ENCODE measurements at places on chromosomes 6 and 20. TPM values are rescaled to one million over a fixed set of nuclear protein-coding genes. Genes with fewer than 3 reads are reported as not detected.

GRCh38 chr6:36621371-36621855 lies 27.3 kb downstream of the SRSF3 start:
- peaks cover 26% of the 10 kb centered on the region for H3K4me1 ChIP-seq
- peak; percentile 2 for DNase-seq
- H3K4me3 ChIP-seq: no peak overlapping the region
- no peak overlapping the region for H3K27ac ChIP-seq
- no peaks in the 10 kb centered on the region for H3K27me3 ChIP-seq
- no peaks in the 10 kb centered on the region for H3K36me3 ChIP-seq

DNA sequence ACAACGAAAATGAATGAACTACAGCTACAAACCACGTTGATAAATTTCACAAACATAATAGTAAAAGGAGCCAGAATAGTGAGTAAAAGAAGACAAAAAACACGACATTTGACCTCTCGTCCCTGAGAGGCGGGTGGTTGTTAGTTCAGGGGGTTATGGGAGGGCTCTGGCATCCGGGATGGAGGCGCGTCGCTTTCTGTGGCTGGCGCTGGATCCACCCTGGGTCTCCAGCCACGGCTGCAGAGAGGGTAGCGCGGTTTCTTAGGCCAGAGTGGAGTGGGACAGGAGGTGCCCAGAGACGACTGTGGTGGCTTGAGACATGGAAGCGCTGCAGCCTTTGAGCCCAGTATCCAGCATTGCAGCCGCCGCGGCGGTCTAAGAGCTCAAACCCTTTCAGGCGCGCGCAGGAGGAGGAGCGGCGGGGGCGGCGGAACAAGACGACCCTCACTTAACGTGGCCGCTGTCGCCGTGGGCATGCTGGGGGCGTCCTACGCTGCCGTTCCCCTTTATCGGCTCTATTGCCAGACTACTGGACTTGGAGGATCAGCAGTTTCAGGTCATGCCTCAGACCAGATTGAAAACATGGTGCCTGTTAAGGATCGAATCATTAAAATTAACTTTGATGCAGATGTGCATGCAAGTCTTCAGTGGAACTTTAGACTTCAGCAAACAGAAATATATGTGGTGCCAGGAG lies 3.7 kb upstream of the ZSCAN23 start:
- H3K4me3 ChIP-seq: no peak overlapping the region
- H3K4me1 ChIP-seq: peaks cover 8% of the 10 kb centered on the region
- DNase-seq: peak; percentile 36
- no peaks in the 10 kb centered on the region for H3K36me3 ChIP-seq

CHRNA4 gene
- not detected for total RNA-seq

GRCh38 chr6:20238688-20239587 lies 26.7 kb upstream of the MBOAT1 start:
- H3K36me3 ChIP-seq: no peaks in the 10 kb centered on the region
- DNase-seq: no peak
- no peaks in the 10 kb centered on the region for H3K4me1 ChIP-seq
- H3K27ac ChIP-seq: no peak overlapping the region
- no peak overlapping the region for H3K4me3 ChIP-seq

DNA sequence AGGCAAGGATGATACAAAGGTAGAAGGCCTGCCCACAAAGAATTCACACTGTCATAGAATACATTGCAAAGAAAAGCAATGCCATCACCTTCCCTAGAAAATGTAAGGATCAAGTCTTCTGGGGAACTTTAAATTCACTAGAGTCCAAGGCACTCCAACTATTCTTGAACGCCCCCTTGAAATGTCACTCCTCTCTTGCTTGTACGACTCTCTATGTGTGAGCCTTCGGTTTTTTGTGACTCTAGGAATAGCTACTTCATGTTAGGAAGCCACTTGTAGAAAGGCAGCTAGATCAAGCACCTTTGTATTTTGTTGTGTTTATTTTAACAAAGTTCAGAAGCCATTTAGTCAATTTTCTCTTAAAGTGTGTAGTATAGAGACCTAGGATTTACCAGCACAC lies 159.2 kb upstream of the ARID1B start:
- H3K36me3 ChIP-seq: no peaks in the 10 kb centered on the region
- no peak overlapping the region for H3K27ac ChIP-seq
- H3K4me1 ChIP-seq: no peaks in the 10 kb centered on the region
- H3K27me3 ChIP-seq: no peaks in the 10 kb centered on the region
- DNase-seq: no peak

GRCh38 chr6:148464319-148465010 lies 121.8 kb downstream of the SASH1 start:
- H3K27me3 ChIP-seq: no peaks in the 10 kb centered on the region
- H3K4me1 ChIP-seq: peaks cover 22% of the 10 kb centered on the region
- DNase-seq: peak; percentile 88
- H3K4me3 ChIP-seq: no peak overlapping the region
- no peak overlapping the region for H3K27ac ChIP-seq
- no peaks in the 10 kb centered on the region for H3K36me3 ChIP-seq

DNA sequence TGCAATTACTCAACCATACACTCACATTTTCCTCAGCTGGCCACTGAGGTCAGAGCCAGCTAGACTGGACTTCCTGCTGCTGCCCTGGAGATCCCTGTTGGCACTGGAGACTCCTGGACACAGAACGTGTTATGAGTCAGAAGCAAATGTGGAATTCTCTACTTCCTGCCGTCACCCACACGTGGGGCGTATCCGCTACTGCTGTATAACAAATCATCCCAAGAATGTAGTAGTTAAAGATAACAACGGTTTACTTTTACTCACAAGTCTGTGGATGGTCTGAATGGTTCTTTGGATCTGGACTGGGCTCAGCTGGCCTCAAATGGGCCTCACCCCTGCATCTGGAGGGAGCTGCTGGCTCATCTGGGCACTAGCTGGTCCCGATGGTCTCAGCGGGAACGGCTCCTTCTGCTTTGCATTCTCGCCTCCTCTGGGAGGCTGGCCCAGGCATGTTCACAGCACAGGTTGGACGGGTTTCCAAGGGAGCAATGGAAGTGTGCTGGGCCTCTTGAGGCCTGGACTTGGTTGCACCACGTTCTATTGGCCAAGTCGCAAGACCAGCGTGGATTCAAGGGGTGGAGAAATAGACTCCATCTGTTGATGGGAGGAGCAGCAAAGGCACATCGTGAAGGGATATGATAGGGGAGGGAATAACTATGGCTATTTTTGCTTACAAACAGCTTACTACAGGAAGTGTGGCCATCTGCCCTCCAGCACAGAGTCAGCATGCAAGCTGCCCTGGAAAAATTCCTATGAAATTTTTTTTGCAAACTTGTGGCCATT lies 118.5 kb downstream of the SNX5 start:
- H3K27ac ChIP-seq: peak overlapping the region; percentile 71
- H3K27me3 ChIP-seq: no peaks in the 10 kb centered on the region
- H3K36me3 ChIP-seq: no peaks in the 10 kb centered on the region
- no peaks in the 10 kb centered on the region for H3K4me1 ChIP-seq
- no peak overlapping the region for H3K4me3 ChIP-seq

GSTA3 gene
- total RNA-seq: not detected

RBM39 gene
- total RNA-seq: 579 TPM

- H3K4me1 ChIP-seq: no peaks in the 10 kb centered on the region
- H3K4me3 ChIP-seq: no peak overlapping the region
- no peak overlapping the region for H3K27ac ChIP-seq
- H3K27me3 ChIP-seq: no peaks in the 10 kb centered on the region
- no peaks in the 10 kb centered on the region for H3K36me3 ChIP-seq
Observed at GRCh38 chr6:84521511-84521910, 242.9 kb downstream of the TBX18 start.

OXT gene
- not detected for total RNA-seq

OR2B6 gene
- not detected for total RNA-seq

DNA sequence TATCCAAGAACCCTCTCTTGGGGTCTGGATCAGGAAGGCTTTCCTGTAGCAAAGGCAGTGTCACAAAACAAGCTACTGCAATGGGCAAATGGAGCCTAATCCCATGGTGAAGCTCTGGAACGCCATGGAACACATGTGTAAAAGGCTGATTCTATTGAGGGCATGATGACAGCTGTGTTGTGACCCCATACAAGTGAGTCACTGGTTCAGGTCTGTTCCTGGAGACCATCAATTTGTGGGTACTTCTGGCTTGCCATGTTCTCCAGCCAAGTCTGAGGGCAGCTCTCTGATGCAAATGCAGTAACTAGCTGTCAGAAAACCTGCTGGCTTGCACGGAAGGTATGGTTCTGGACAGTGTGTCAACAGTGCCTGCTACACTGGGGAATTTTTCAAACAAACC lies 33.3 kb upstream of the ECHDC1 start:
- no peak overlapping the region for H3K4me3 ChIP-seq
- no peaks in the 10 kb centered on the region for H3K4me1 ChIP-seq
- no peaks in the 10 kb centered on the region for H3K27me3 ChIP-seq

C4B gene
- 19.2 TPM for total RNA-seq

DNA sequence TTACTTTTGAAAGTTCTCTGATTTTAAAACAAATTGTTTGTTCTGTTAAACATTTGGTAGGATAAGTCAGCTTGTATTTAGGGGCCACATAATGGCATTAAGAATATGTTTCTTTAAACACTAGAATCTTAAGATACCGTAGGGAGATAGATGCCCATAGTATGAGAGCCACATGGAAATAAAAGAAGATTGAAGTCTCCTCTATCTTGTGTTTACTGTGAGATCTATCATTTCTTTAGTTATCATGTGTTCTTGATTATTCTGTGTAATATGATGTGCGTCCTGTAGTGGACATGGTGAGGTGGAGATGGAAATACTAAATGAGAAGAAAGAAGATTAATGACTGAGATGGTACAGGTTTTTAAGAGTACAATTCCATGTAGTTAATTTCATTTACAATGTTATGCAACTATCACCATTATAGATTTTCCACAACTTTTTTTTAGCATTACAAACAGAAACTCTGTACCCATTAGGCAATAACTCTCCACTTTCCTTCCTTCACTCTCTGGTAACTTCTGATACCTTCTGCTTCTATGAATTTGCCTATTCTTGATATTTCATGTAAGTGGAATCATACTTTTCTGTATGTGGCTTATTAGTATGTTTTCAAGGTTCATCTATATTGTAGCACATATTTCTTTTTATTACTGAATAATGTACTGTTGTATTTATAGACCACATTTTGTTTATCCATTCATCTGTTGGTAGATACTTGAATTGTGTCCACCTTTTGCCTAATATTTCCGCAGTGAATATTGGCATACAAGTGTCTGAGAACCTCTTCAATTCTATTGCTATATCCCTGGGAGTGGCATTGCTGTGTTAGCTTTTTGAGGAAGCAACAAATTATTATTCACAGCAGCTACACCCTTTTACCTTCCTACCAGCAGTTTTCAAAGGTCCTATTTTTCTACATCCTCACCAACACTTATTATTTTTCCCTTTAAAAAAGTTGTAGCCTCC lies 11.5 kb downstream of the RNF146 start:
- no peaks in the 10 kb centered on the region for H3K27me3 ChIP-seq
- no peak overlapping the region for H3K27ac ChIP-seq
- H3K4me3 ChIP-seq: no peak overlapping the region
- no peak for DNase-seq

TFAP2D gene
- not detected for total RNA-seq

DNA sequence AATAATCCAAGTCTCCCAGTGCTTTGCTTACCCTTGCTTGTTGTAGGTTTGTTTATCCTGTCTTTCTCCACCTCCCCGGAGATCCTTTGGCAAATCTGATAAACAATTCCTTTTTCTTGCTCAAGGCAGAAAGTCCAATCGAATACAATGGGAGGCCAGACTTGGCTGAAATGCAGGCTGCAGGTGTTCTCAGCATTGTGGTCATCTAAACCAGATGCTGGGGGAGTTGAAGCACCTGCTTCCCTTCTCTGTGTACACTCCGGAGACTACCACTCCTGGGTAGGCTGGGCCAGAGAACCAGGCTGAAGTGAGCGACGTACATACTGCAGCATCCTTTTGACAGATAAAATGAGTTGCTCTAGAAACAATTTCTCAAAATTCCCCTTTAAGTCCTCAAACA lies 82.6 kb upstream of the PREP start:
- DNase-seq: no peak
- H3K36me3 ChIP-seq: no peaks in the 10 kb centered on the region
- no peaks in the 10 kb centered on the region for H3K27me3 ChIP-seq
- H3K27ac ChIP-seq: no peak overlapping the region

- DNase-seq: peak; percentile 30
- H3K4me1 ChIP-seq: no peaks in the 10 kb centered on the region
- peaks cover 94% of the 10 kb centered on the region for H3K27me3 ChIP-seq
- no peak overlapping the region for H3K4me3 ChIP-seq
- no peaks in the 10 kb centered on the region for H3K36me3 ChIP-seq
- H3K27ac ChIP-seq: no peak overlapping the region
Observed at GRCh38 chr6:28635547-28636158, 110.0 kb downstream of the GPX5 start.

- DNase-seq: no peak
- no peak overlapping the region for H3K27ac ChIP-seq
- no peaks in the 10 kb centered on the region for H3K36me3 ChIP-seq
- H3K4me1 ChIP-seq: no peaks in the 10 kb centered on the region
Observed at GRCh38 chr6:12037798-12038197, 25.7 kb downstream of the HIVEP1 start.

- H3K4me3 ChIP-seq: no peak overlapping the region
- no peak for DNase-seq
- H3K27me3 ChIP-seq: no peaks in the 10 kb centered on the region
- no peaks in the 10 kb centered on the region for H3K36me3 ChIP-seq
Observed at GRCh38 chr6:3398755-3399696, 57.8 kb downstream of the SLC22A23 start.

- no peaks in the 10 kb centered on the region for H3K4me1 ChIP-seq
- H3K27me3 ChIP-seq: peaks cover 4% of the 10 kb centered on the region
- no peak overlapping the region for H3K4me3 ChIP-seq
- H3K27ac ChIP-seq: no peak overlapping the region
- no peaks in the 10 kb centered on the region for H3K36me3 ChIP-seq
- no peak for DNase-seq
Observed at GRCh38 chr20:39762716-39763115, 800.6 kb downstream of the DHX35 start.

TNFRSF21 gene
- 48.8 TPM for total RNA-seq

GRCh38 chr20:7855545-7855944 lies 84.7 kb downstream of the HAO1 start:
- H3K4me1 ChIP-seq: peaks cover 9% of the 10 kb centered on the region
- DNase-seq: no peak
- H3K27ac ChIP-seq: no peak overlapping the region
- H3K36me3 ChIP-seq: no peaks in the 10 kb centered on the region

ACTL10 gene
- total RNA-seq: 1.1 TPM

AK9 gene
- 20.3 TPM for total RNA-seq

MAP1LC3A gene
- 19.8 TPM for total RNA-seq

MAD2L1BP gene
- 79.9 TPM for total RNA-seq

- peaks cover 27% of the 10 kb centered on the region for H3K27me3 ChIP-seq
- H3K36me3 ChIP-seq: no peaks in the 10 kb centered on the region
- no peaks in the 10 kb centered on the region for H3K4me1 ChIP-seq
- no peak overlapping the region for H3K4me3 ChIP-seq
- H3K27ac ChIP-seq: no peak overlapping the region
- DNase-seq: peak; percentile 56
Observed at GRCh38 chr6:27608916-27609883, 136.3 kb upstream of the ZNF184 start.

DNA sequence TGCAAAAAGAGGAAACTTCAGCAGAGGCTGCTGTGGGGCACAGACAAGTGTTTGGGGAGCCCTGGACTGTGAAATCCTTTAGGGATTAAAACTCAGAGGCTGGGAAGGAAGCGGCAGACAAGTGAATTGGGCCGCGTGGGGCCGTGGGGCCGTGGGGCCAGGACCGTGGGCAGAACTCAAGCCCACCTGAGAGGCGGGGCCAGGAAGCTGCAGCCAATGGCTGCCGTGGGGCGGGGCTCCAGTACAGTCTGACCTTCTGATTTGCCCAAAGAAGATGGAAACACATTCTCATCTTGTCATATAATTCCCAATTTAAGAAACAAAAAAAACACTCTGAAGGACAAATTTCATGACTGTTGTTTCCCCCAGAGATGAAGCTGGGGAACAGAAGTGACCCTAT lies 55.4 kb downstream of the ANKRD60 start:
- no peak for DNase-seq
- no peaks in the 10 kb centered on the region for H3K27me3 ChIP-seq
- no peak overlapping the region for H3K4me3 ChIP-seq
- no peaks in the 10 kb centered on the region for H3K36me3 ChIP-seq
- H3K27ac ChIP-seq: no peak overlapping the region
- H3K4me1 ChIP-seq: peaks cover 6% of the 10 kb centered on the region
